Hindlimb muscle (tissue), 1 donor: ENCODE measurements at places on chromosomes 7 and 10. TPM values are rescaled to one million over a fixed set of nuclear protein-coding genes. Genes with fewer than 3 reads are reported as not detected.
A peak's percentile ranks its signal among the peaks of the same experiment; 100 is the strongest.

The PDE6C gene
- polyA plus RNA-seq, result 0.75 TPM

The LIPJ gene
- 0.05 TPM for polyA plus RNA-seq

The NOS3 gene
- polyA plus RNA-seq, result 9.2 TPM

- DNase-seq, result no peak
These were observed 1210.4 kb downstream of the TYW1 start for GRCh38 chr7:68206946-68207485.

GRCh38 chr10:77834943-77835668, 91.4 kb downstream of the DLG5 start:
- DNase-seq, result no peak

DNA sequence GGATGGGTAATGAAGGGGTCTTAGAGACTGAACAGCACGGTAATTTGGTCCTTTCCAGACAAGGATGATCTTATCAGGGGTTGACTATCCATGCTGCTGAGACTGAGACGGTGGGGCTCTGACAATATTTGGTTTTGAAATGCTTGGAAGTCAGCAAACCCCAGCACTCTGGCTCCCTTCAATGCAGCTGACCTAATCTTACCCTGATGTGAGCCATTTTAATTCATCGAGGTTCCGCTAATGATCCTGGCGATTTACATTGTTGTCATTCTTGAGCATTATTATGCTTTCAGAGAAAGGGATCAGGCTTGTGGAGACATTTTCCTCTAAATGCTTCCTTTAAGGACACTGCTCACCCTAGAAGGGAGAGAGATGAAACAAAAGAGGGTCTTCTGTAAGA, 114.6 kb upstream of the BMPER start:
- no peak for DNase-seq

DNA sequence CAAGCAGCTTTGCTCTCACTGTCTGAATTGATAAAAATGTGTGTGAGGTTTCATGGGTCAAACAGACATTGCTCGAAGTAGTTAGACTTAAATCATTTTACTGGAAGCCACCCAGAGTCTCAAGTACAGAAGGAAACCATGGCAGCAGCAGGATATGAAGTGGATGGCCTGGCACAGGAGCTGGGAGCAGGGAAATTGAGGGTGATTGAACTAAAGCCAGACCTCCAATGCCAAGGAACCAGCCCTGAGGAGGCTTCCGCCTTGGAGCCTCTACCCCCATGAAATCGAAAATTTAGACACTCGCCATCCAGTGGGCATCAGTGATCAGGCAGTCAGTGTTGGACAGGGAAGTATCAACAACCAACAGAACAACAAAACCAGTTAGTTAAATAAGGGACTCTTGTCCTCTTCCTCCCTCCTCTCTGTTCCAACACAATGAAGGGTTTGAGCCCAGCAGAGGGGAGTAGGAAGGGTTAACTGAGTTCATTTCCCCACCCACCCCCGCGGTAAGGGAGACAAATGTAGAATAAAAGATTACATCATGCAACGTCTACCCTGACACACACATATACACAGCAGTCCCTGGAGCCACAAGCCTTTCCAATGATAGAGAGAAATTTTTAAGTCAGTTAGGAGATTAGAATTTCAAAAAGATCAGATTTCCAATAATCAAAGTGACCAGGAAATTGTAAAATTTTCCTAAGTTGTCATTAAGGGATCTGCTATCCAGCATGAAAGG, 156.3 kb downstream of the SLC16A9 start:
- no peak for DNase-seq

GRCh38 chr7:112788778-112789343, 1.3 kb downstream of the TMEM168 start:
- DNase-seq, result no peak

- DNase-seq, result peak; percentile 42
These were observed 25.3 kb upstream of the CUX1 start for GRCh38 chr7:101792051-101792681.

The TAS2R3 gene
- polyA plus RNA-seq, result 0.66 TPM

- DNase-seq, result no peak
These were observed 471.7 kb downstream of the GRM8 start for GRCh38 chr7:126780993-126781392.

DNA sequence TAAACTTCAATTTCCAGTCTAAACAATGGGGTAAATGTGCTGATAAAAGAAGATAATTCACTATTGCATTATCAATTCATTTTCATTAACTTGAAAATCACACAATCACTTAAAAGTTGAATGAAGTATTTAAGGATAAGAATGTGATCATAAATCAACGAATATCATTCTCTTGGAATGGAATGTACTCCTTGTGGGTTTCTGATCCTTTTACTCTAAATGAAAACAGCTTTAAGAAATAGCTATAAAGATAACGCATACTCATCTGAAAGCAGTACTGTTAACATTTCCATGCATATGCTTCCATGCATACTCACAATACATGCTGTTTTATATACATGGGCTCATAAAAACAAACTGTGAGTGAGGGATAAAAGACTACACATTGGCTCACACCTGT, 108.8 kb downstream of the ATE1 start:
- no peak for DNase-seq

The ELOVL3 gene
- polyA plus RNA-seq, result 0.94 TPM

The NME8 gene
- polyA plus RNA-seq, result not detected

The SPDYE2 gene
- polyA plus RNA-seq, result 14.8 TPM

- DNase-seq, result no peak
These were observed 13.7 kb downstream of the CLCN1 start for GRCh38 chr7:143329471-143330170.

GRCh38 chr7:140033036-140033435, 29.7 kb downstream of the PARP12 start:
- DNase-seq, result no peak

DNA sequence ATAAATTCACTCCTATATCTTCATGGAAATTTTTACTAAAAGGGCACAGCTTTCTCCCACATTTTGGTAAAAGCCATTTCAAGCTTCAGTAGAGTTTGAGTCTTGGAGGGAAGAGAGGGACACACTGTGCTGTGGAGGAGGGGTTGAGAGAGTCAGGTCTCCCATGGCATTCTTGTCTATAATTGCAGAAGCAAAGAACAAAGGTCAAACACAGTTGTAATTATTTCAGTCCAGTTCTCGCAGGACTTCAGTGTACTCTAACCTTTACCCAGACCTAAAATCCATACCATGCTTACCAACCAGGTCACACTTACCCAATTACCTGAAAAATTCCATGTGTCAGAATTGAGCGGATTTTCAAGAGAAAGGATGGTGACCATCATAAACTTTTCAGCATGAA, 298.4 kb downstream of the XPNPEP1 start:
- no peak for DNase-seq

DNA sequence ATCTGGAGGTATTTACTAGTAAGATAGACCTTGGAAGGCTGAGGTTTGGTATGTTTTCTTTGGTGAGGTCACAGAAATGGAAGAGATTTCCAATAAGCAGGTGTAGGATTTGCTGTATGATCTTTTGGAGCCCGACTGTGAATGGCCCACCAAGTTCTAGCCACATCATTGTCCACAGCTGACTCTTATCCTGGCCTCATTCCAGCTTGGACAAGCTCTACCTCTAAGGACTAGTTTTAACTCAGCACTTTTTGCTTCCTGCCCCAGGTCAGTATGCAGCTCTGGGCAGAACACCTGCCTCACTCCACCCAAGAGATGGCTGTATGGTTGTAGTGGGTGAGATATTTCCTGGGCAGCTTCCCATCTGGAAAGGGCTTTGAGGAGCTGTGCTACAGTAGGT, 6.1 kb upstream of the CPA4 start:
- DNase-seq, result no peak

GRCh38 chr10:61887772-61888171, 13.7 kb upstream of the ARID5B start:
- no peak for DNase-seq

GRCh38 chr10:538895-539294, 150.6 kb downstream of the DIP2C start:
- DNase-seq, result no peak

- DNase-seq, result no peak
These were observed 2.2 kb downstream of the SMARCD3 start for GRCh38 chr7:151246102-151246850.

GRCh38 chr10:6144406-6145165, 55.8 kb downstream of the RBM17 start:
- peak; percentile 89 for DNase-seq

The LEP gene
- polyA plus RNA-seq, result 0.05 TPM

DNA sequence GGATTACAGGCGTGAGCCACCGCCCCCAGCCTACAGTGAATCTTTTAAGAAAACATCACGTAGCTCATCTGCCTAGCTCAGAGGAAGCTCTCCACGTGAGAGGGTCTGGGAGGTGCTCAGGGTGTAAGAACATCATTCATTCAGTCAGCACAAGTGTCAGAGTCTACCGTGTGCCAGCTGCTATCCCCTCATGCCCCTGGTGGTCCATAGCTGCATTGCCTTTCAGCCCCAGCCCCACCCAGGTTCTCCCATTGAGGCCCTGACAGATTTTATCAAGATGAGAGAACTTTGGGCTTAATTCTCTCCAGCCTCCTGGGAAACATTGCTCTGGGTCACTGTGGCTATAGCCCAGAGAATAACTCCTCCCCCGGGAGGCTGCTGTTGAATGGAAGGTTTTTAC, 45.1 kb downstream of the ZNF503 start:
- no peak for DNase-seq

DNA sequence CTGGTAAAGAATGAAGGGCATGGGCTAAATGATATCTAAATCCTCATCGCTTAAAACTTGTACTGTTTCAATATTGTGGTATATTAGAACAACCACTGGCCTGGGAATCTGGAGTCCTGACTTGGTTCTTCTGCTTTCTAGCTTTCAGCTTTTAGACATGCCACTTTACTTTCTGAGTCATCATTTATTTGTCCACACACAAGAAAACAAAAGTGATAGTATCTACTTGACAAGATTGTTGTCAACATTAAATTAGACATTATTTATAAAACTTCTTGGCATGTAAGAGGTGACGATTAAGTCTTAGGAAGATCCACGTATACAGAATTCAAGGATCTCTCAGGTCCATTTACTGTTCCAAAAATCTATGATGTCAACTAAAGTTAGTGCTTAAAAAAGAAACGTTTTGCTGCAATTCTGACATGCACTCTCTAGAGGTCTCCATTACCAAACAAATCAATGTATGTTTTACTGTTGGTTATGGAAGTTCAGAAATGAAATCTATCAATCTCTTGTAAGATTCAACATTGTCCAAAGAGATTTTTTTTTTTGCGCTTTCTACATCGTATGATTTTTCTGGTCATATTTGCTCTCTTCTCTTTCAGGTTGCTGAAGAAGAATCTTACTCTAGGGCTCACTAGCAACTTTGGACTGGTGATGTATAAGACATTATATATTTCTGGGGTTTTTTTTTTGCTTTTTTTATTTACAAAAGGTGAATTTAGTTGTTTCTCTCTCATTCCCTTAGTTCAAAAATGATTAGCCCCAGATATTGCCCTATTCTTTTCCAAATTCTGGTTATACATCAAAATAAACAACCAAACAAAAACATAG, 53.6 kb upstream of the DYNC1I1 start:
- DNase-seq, result peak; percentile 8

- peak; percentile 10 for DNase-seq
These were observed 101.2 kb upstream of the WDR11 start for GRCh38 chr10:120749856-120750566.
